RPMI8226 (cell line): ENCODE measurements at places on chromosomes 7 and 10.

GRCh38 chr10:85458324-85458723 is 908.3 kb downstream of the GRID1 start:
- DNase-seq: no peak

GRCh38 chr7:111408724-111409123 is 153.6 kb downstream of the IMMP2L start:
- DNase-seq: peak; percentile 20

GRCh38 chr7:140222814-140223213 is 46.0 kb upstream of the KDM7A start:
- no peak for DNase-seq

DNA sequence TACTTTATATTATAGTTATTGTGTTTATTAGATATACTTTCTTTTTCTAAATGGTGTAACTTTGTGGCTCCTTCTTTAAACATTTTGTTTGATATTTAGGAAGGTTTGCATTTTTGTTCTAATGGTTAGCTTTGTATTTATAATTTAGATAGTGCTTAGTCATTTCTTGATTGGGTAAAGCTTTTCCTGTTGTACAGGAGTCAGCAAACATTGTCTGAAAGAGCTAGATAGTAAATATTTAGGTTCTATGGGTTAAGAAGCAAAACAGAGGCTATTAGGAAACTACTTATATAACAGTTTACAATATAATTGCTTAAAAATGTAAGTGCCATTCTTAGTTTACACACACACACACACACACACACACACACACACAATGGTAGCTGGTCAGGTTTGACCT is 70.6 kb upstream of the CCDC6 start:
- no peak for DNase-seq

DNA sequence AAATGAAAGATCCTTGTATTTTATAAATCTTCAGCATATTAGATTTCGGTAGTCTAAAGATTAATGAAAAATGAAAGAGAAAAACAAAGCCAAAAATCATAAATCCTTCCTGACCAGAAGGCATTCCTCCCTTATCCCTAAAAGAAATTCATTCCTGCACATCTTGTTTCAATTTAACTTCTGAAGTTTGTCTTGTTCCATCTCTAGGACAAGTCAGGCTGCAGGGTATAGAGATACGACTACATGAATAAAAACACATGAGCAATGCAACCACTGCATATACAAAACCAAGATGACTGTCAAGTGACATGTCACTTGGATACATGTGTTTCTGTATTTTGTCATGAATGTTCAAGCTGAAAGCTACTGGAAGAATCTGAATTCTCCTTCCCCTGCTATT is 214.9 kb downstream of the JAZF1 start:
- no peak for DNase-seq

GRCh38 chr7:113331155-113331898 is 213.0 kb upstream of the SMIM30 start:
- peak; percentile 39 for DNase-seq

DNA sequence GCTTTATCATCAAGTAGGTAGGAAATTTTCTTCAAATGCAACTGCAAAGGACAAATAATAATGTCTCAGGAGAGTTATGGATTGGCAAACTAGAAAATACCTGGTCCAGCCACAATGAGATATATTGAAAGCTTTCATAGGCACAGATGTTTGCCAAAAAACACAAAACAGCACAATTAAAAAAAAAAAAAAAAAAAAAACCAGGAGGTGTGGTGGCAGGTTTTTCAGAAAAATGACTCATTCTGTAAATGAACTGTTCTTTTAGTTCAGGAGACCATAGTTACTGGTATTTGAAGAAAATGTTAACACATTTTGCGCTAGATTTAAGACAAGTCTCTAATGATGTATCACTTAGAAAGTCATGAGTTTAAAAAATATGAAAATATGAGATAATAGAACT is 55.0 kb upstream of the JCAD start:
- no peak for DNase-seq

DNA sequence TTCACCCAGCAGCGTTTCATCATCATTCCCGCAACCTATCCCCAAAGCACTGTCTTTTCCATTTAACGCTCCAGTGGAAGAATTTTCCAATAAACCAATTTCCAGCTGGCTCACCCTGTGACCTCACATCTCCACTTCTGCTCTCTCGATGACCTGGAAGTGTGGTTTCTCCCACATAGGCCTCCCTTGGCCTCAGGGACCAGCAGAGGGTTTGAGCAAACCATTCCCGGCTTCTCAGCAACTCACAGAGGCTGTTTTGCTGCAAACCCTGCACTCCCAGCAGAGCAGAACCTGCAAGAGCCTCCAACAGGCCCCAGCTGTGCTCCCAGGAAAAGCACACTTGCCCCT is 523.0 kb upstream of the FOXK1 start:
- DNase-seq: no peak

DNA sequence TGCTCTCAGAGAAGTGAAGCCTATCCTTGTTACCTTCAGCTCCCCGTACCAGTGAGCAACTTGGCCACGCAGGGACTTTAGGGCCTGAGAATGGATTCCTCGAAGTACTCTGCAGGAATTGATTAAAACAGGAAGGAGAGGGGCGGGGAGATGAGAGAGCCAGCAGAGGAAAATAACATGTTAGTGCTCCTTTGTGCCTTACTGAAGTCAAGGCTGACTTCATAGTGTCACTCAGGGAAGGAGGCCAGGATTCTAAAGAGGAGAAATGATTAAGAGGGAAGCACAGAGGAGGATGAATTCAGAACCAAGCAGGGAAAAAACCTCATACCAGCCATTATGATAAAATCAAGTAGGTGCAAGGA is 195.6 kb upstream of the RHOBTB1 start:
- no peak for DNase-seq

DNA sequence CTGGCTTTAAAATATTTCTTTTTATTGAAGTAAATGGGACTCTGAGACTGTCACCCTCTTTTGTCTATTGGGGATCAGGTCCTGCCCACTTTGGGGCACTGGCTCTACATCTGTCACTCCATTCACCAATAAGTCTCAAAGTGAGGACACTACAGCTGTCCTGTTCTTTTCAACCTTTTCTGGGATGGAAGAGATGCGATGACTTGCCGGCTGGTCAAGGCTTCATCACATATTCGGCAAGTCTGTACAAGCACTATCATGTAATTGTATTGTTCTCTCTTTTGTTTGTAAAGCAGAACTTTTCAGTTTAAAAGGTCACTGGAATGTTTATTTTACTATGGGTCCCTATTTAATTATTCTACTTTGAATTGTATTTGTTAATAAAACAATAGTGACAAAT is 17.7 kb upstream of the SP8 start:
- no peak for DNase-seq
